ENCODE measurements at places on chromosomes 7 and 10.
A peak's percentile ranks its signal among the peaks of the same experiment; 100 is the strongest.

DNA sequence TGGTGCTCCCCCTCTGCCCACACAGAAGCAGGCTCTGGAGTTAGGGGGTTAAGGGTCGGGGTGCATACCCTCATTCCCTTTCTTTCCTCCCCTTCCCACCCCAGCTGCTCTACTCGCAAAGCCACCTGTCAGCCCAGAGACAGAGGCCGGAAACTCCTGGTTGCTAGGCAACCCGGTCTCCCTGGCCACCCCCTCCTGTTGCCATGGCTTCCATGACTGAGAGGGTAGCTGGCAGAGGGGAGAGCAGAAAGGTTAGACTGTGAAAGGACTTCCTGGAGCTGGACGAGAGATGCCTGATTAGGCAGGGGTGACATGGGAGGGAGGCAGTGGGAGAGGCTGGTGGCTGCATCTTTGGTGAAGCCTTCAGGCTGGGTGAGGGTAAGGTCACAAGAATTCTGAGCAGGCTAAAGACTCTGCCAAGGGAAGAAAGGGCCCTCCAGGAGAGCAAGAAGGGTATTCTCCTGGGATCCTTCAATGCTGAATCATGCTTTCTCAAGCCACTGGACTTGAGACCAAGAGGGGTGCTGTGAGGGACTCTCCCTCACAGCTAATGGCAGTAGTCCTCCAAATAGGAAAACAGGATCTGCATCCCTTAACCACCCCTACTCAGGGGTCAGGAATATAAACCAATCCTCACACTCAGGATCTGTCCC is 5.4 kb downstream of the PSD start:
- no peak for DNase-seq

- DNase-seq: no peak
Observed at GRCh38 chr10:62195675-62195926, 73.0 kb downstream of the RTKN2 start.

GRCh38 chr10:102451105-102451969 is at the start of gene C10orf95:
TSS of gene C10orf95 (minus strand) at chr10:102451543. CDS start at chr10:102451093, 450 bp downstream.
- DNase-seq: no peak

DNA sequence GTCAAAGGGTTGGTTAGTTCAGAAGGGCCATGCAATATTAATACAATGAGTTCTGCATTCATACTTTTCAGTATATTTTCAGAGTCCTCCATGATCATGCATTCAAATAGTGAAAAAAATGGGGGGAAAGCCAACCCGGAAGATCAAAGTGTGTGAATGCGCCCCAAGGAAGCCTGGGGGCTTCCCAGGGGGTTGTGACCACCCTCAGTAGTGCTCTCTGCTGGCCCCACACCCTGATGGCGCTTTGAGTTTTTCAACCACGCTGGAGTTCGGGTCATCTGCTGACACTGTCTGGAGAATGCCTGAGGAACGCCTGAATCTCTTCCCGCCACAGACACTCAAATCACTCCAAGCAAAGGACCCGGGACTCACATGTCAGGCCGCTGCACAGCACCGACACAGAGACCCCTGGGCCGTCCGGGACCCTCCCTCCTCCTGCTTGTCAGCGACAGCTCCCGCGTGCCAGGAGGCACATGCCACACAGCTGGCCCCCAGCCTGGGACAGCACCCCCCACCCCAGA is 1.0 kb downstream of the TNS3 start:
- no peak for DNase-seq

DNA sequence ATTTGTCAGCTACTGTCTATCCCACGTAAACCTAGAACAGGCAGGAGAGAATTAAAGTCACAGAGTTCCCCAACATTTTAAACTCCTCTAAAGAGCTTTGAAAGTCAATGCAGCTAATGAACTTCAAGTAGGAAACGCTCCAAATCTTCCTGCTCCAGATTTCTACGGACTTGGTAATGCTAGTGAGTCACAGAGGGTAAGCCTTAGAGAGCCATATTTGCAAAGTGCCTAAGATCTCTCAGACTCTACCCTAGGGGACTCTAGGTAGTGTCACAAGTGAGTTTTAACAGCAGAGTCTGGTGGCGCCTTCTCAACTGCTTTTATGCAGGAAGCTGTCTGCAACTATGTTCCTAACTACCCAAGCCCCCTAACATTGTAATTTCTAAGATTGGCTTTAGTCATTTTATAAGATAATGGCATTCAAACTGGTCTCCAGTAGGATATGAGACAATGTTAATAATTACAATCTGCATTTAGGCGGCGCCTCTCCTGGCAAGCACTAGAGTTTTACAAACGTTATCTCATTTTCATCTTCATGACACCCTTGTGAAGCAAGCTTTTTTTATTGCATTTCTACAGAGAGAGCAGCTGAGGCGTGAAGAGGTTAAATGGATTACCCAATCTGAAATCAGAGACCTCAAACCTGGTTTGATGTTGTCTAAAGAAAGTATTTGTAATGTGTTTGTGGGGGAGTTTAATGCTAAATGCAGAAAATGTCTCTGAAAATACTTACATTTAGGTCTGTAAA is 22.0 kb upstream of the FZD1 start:
- DNase-seq: no peak

GRCh38 chr7:155277385-155277994 is 20.2 kb upstream of the INSIG1 start:
- DNase-seq: no peak

DNA sequence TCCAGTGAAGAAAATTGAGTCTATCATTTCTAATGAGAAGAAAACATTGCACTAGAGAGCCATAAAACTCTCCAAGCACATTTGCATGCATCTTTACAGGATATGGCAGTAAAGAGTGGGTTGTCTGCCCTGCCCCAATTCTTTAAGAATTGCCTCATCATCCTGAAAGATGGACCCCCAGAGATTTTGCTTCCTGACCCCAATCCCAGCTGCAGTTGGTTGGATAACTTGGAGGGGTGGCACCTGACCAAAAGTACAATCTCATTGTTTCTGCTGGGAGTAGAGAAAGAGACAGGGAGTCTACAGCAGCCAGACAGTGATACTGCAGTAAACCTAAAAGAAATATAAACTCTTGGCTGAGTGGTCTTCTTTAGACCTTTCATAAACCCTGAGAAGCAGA is 49.1 kb upstream of the ADCY1 start:
- DNase-seq: no peak

DNA sequence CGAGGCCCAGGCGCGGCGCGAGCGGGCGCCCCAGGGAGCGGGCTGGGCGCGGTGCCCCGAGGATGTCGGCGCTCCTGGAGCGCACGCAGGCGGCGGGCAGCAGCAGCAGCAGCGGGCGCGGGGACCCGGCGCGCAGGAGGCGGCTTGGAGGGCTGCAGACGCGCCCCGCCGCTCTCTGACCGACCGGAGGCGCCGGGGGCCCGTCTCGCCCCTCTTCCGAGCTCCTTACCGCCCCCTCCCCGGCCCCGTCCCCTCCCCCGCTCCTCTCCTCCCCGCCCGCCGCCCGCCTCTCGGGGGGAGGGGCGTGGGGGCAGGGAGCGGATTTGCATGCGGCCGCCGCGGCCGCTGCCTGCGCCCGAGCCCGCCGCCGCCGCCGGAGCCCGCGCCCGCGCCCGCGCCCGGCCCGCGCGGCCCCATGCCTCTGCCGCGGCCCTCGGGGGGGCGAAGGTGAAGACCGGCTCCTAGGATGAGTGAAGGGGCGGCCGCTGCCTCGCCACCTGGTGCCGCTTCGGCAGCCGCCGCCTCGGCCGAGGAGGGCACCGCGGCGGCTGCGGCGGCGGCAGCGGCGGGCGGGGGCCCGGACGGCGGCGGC is at the start of gene NRG3:
TSS of gene NRG3 (plus strand) at position 320 of the 592 bp plus-strand sequence.
- DNase-seq: no peak

GRCh38 chr10:91682912-91683311 is 50.0 kb upstream of the PPP1R3C start:
- no peak for DNase-seq

DNA sequence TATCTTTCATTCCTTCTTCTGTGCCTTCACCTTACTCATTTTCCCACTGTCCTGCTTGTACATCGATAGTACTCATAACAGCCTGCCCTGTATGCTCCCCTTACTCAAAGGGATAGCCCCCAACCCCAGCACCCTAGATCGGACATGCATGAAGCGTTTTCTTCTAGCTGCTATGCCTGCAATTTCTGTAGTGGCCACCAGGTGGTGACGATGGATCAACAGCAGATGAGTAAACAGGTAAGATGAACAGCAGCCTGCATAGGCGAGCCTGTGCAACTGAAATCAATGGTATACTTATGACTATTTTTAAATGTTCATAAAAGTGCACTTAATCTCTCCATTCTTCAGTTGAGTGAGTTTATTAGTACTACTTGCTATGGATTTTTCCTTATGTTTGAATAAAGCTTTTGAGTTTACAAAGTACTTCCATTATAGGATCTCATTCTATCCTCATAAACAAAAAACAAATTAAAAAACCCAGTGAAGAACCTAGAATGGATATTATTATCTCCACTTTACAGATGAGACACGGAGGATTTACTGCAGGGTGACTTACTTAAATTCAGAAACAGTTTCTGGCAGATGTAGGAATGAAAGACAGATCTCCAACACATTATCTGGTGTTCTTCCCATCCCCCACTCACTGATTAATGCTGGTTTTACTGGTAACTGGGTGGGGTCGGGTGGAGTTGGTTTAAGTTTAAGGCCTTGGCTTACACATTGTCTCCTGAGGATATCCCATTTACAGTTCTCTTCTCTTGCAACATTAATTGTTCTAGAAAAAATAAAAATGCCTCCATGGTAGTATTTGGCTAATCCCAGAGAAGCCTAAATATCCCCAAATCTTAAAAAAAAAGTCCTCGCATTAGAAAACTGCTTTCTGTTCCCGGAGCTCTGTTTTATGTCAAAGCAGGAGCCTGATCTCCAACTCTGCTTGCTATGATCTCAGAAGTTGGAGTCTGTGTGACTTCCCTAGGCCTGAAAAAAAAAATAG is 222.1 kb downstream of the GLI3 start:
- peak; percentile 28 for DNase-seq

DNA sequence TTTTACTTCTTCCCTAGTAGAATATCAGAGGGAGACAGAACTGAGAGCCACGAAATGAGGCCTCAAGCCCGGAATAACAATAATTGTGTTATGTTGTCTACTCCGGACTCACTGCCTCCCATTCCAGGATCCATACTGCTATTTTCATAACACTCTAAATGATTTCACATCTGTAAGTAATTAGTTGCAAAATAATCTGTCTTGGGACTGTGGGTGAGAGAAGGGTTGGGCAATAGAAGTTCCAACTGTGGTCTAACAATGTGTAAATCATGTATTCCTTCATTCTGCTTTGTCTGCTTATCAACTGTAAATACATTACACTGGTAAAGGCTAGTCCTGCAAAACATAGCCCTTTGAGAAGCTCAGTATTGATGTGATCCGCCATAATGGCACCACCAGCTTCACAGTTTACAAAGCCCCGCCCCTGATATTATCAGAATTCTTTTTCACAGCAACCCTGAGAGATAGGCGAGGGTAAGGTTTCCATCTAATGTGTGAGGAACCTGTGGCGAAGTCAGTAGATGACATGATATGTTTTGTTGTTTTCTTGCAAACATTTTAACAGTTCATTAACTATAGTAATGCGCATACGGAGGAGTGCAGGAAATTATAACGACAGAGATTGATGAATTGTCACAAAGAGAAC is 265.7 kb upstream of the BMPER start:
- no peak for DNase-seq

GRCh38 chr7:103810112-103810744 is 179.2 kb downstream of the RELN start:
- DNase-seq: no peak

GRCh38 chr7:12249706-12250105 is 38.6 kb downstream of the TMEM106B start:
- no peak for DNase-seq

GRCh38 chr10:6217611-6218010 is 14.9 kb downstream of the PFKFB3 start:
- DNase-seq: no peak

DNA sequence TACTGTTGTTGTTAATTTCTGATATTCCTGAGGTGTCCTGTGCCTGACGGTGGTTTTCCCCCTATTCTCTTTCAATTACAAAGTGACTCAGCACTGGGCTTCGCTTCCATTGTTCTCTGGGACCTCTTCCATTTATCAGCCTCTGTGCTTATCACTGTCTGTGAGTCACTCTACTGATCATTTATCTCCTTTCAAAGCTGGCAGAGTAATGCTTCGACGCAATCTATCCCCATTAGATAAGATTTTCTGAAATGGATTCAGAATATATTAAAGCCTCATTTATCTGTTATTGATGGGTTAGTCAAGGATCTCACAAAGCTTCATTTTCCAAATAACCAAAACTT is 679.2 kb downstream of the SDK1 start:
- DNase-seq: no peak

DNA sequence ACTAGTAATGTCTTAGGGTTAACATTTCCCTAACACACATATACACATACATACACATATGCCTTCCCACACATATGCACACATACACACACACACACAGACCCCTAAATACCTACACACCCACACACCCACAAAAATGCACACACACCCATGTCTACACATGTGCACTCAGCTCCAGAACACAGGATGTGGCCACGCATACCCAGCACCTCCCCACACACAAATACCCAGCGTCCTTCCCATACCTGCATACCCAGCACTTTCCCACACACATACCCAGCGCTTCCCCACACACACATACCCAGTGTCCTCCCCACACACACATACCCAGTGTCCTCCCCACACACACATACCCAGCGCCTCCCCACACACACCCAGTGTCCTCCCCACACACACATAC is 534.9 kb downstream of the DNAJB6 start:
- DNase-seq: no peak

- no peak for DNase-seq
Observed at GRCh38 chr10:22341190-22341925, 3.9 kb upstream of the SPAG6 start.

- DNase-seq: no peak
Observed at GRCh38 chr10:130222381-130222780, 86.2 kb downstream of the GLRX3 start.

Measured in activated T-cell treated with anti-CD3 and anti-CD28 coated beads for 48 hours (primary cell).